ENCODE measurements at places on chromosomes 1 and 21. TPM values are rescaled to one million over a fixed set of nuclear protein-coding genes. Genes with fewer than 3 reads are reported as not detected.
A peak's percentile ranks its signal among the peaks of the same experiment; 100 is the strongest.

DNA sequence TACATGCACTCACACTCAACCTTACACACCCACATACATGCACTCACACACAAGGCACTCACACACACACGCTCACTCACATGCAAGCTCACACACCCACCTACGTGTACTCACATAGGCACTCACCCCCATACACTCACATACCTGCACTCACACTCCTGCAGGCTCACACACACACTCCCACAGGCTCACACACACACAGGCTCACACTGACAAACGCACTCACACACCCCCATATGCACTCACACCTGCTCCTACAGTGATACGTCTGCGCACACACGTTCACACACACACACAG, 19.1 kb upstream of the TMEM52 start:
- no peak for DNase-seq

GRCh38 chr1:82466416-82466815, 665.7 kb downstream of the ADGRL2 start:
- no peak for DNase-seq

- no peak for DNase-seq
Measured at GRCh38 chr1:223405507-223405906, 12.3 kb downstream of the CCDC185 start.

DNA sequence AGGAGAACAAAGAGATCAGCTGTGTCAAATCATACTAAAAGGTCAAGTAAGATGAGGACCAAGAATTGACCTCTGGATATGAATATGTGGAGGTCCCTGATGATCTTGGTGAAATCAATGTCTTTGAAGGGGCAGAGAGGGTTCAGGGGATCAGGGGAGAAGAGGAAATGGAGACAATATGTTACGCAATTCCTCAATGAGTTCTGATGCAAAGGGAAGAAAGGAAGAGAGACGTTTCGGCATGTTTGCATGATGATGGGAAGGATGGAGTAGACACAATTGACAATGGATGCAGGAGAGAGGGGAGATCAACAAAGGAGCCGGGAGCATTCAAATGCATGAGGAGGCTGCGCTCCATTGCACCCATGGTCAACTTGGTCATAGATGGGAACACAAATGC, 36.0 kb upstream of the GUCA2B start:
- DNase-seq: no peak

DNA sequence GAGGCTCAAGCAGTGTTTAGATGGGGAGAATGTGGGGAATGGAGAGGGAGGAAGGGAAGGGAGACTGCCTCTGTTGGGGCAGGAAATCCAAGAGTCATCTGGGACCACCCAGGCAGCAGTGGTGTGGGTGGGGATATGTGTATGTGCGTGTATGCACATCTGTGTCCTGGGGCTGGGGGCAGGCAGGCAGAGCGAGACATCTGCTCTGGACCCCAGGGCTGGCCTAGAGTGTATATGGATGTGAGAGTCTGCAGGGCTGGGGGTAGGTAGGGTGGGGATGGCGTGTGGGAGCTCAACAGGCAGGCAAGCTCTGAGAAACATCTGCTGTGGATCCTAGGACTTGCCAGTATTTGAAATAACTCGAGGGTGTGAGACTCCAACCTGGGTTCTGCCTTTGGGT, 3.5 kb downstream of the PTCH2 start:
- DNase-seq: no peak

GRCh38 chr1:167223144-167224103, 2.7 kb downstream of the POU2F1 start:
- no peak for DNase-seq

GRCh38 chr1:173549813-173550212, 53.1 kb downstream of the SLC9C2 start:
- peak; percentile 77 for DNase-seq

DNA sequence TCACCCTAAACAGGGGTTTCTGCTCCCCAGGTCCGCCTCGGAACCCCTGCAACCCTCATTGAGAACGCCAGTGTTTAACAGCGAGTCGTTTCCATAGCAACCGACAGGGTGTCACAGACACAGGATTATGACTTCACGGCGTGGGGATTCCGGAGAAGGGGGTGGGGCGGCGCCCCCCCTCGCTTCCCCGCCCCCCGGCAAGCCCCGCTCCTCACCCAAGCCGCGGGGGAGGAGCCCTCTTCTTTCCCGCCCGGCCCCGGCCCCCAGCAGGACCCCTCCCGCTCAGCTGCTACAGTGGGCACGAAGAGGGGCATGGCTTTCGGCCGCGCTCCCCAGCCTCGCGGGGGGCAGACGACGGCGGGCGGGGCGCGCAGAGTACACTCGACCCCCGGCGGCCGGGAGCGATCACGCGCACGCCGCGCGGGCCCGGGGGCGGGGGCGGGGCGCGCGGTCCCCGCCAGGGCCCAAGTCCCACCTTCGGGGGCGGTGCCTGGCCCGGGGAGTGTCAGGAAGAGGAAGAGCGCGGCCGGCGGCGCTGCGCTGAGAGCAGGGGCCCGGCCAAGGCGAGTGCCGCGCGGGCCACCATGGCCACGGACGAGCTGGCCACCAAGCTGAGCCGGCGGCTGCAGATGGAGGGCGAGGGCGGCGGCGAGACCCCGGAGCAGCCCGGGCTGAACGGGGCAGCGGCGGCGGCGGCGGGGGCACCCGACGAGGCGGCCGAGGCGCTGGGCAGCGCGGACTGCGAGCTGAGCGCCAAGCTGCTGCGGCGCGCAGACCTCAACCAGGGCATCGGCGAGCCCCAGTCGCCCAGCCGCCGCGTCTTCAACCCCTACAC, at the start of gene EFHD2:
EFHD2 (plus strand) TSS at position 501 of the 835 bp plus-strand sequence; CDS start at position 585, 84 bp downstream.
- peak; percentile 83 for DNase-seq

DNA sequence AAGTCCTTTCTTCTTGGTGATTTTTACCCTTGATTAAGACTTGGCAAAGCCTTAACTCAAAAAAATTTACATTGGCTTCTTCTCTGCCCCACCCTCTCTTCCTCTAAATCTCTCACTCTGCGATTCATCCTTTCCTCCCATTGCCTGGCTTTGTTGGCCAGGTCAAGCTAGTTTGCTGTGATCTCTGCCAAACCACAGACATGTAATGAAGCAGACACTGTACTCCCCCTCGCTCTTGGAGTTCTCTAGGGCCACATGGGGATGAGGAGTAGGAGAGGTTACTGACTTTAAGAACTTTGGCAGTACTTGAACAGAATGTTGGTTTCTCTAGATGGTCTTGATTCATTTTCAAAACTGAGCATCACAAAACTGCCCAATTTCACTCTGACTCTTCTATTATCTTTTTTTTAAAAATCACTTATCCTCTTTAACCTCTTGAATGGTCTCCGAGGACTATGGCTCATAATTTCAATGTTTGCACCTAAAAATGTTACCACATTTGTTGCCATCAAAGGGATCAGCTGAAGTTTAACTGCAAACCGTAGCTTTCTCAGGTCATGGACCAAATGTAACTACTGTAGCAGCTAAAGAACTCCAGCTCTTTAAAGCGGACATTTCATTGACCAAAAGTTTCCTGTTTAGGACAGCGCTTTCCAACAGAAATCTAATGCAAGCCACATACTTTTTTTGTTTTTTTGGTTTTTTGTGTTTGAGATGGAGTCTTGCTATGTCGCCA, 62.7 kb upstream of the IPO9 start:
- DNase-seq: no peak

DNA sequence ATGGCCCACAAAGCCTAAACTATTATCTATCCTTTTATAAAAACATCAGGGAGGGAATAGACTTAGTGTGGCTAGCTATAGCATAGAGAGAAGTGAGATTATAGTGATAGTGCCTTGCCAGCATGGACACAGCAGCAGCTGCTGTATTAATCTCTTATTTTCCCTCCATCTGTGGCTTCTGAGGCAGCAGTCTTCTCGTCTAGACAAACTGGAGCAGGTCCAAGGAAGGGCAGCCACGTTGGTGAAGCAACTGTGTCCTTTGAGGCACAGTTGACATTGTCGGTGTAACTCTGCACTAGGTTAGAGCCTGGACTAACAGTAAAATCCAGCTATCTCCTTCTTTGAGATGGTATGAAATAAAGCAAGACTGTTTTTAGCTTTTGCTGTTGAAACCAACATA, 131.3 kb downstream of the CACHD1 start:
- DNase-seq: no peak

GRCh38 chr1:62071695-62072094, 123.0 kb upstream of the L1TD1 start:
- DNase-seq: no peak

DNA sequence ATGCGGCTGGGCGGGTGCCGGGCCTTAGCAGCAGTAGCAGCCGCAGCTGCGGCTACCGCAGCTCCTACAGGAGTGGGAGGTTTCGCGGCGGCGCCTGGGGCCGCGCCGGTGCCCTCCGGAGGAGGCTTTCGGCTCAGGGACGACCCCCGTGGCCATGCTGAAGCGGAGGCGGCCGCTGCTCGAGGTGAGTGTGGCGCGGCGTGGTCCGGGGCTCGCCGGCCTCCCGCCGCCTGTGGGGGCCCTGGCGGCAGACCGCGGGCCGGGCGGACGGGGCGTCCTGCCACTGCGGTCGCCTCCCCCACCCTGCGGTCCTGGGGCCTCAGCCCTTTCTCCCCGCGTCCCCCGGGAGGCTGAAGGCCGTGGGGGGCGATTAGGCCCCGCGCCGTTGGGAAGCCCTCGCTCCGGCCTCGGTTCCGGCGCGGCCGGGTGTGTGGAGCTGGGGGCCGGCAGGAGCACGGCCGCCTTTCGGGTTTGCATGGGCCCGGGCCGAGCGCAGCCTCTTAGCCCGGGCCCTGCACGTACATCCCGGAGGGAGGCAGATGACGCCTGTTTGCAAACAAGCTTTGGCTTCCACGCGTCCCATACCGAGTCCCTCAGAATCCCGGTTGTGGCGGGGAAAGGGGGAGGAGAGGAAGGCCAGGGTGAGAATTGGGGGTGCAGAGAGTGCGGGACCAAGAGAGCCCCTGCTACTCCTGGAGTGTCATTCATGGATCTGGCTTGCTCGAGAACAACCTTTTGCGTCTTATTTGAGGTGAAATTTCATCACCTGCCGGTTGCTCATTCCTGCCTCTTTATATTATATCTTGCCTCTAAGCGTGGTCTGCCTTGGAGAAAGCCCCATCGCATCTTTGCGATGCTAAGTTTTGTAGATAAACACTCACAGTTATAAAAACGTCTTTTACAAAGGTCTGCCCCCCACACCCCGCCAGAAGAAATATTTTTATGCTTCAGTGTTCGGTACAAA, 613 bp downstream of the ZFYVE9 start:
- peak; percentile 63 for DNase-seq

DNA sequence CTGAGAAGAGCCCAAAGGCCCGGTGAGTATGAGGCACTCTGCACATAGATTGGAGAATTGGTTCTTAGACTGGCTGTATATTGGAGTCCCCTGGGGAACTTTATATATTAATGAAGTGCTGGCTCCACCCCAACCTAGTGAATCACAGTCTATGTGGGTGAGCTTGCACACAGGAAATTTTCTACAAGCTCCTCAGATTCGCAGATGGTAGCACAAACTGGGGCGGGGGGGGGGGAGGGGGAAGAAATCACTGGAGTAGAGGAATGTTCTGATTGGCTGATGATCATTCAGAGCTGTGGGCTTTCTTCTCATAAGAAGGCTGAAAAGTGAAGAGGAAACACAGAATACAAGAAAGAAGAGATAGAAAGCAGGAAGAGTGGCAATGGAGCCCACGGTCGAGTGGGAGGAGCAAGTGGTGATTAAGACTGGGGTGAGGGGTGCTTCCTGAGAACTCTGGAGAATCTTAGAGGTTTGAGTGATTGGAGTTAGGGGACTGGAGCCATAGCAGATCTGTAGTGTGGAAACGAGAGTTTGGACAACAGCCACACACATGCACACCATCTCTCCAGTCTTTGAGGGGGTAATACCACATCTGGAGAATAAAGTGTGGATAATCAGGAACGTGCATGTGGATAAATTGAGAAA, 465.9 kb upstream of the DAB1 start:
- no peak for DNase-seq

GRCh38 chr1:234886081-234886984, 242.3 kb downstream of the TOMM20 start:
- DNase-seq: no peak

GRCh38 chr1:10734962-10735544, 61.4 kb downstream of the CASZ1 start:
- DNase-seq: no peak

- no peak for DNase-seq
Measured at GRCh38 chr1:184672013-184672726, 82.5 kb downstream of the EDEM3 start.

Gene HNRNPCL2
- not detected for total RNA-seq

Gene SH2D5
- total RNA-seq: under 0.01 TPM

Gene RXFP4
- total RNA-seq: 0.19 TPM

Gene RIPPLY3
- total RNA-seq: not detected

Gene ERO1B
- total RNA-seq: 4.4 TPM

Gene PLCH2
- total RNA-seq: under 0.01 TPM

Gene TXNIP
- total RNA-seq: 151 TPM

Gene ECE1
- total RNA-seq: 442 TPM

Data from dermis blood vessel endothelial cell (primary cell).